ENCODE measurements at places on chromosomes 6 and 20.

DNA sequence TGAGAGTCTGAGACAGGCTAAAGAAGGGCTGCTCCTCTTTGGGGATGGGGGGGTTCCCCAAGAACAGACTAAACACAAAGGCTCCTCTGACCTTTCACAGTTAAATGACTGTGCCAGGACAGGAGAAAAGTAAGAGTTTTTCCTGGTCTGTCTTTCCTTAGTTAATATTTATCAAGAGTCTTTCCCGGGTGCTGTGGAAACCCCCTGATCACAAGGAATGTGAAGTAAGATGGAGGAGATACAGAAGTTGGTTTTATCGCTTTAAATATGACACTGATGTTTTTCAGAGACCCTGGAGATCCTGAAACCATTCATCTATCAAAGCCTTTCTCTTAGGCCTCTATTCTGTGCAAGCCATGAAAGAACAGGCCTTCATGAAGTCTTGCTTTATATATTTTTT, 105.8 kb downstream of the RNF144B start:
- no peaks in the 10 kb centered on the region for H3K4me1 ChIP-seq
- no peak overlapping the region for H3K4me3 ChIP-seq
- no peaks in the 10 kb centered on the region for H3K27me3 ChIP-seq
- DNase-seq = no peak

GRCh38 chr6:88611721-88612120, 351.7 kb downstream of the RNGTT start:
- peak; percentile 2 for DNase-seq
- no peaks in the 10 kb centered on the region for H3K27me3 ChIP-seq
- H3K4me3 ChIP-seq = no peak overlapping the region
- H3K4me1 ChIP-seq = no peaks in the 10 kb centered on the region

GRCh38 chr6:167697316-167697715, 129.4 kb upstream of the AFDN start:
- H3K4me3 ChIP-seq = no peak overlapping the region
- no peaks in the 10 kb centered on the region for H3K27me3 ChIP-seq
- H3K36me3 ChIP-seq = no peaks in the 10 kb centered on the region
- DNase-seq = peak; percentile 56
- no peak overlapping the region for H3K27ac ChIP-seq
- H3K4me1 ChIP-seq = peaks cover 7% of the 10 kb centered on the region

DNA sequence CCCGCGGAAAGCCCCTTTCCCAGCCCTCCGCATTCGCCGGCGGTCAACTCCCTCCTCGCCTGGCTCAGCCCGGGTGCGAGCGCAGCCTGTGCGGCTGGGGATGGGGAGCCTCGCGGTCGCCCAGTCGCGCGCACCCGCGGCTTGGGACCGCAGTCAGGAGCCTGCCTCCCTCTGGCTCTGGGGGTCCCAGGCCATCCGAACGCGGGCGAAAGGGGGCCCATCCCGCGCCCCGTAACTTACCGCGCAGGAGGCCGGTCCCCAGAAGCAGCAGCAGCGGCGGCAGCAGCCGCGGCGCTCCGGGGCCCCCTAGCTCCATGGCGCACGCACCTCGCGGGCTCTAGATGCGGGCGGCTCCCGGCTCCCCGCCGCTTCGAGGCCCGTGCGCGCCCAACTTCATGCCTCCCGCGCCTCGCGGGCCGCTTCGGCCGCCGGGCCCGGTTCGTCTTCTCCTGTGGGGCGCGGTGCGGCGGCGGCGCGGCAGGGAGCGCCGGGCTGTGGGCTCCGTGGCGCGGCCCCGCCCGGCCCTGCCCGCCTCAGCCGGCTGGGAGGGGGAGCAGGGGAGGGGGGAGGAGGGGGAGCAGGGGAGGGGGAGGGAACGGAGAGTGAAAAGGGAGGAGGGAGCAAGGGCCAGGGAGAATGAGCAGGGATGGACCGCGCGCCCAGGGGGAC, at the start of gene CHRNA4:
Gene CHRNA4, minus strand, starts transcription at position 500 of the 669 bp plus-strand sequence. Its CDS starts 184 bp downstream, at position 316.
- H3K36me3 ChIP-seq = no peaks in the 10 kb centered on the region
- peaks cover 2% of the 10 kb centered on the region for H3K4me1 ChIP-seq
- DNase-seq = no peak
- H3K4me3 ChIP-seq = peak within 1 kb of the TSS; percentile 9

GRCh38 chr20:35279040-35279439, 1.1 kb upstream of the MMP24OS start:
- peaks cover 12% of the 10 kb centered on the region for H3K4me1 ChIP-seq
- no peaks in the 10 kb centered on the region for H3K27me3 ChIP-seq
- DNase-seq = no peak
- peak overlapping the region; percentile 91 for H3K27ac ChIP-seq

- no peaks in the 10 kb centered on the region for H3K36me3 ChIP-seq
- DNase-seq = no peak
- no peaks in the 10 kb centered on the region for H3K27me3 ChIP-seq
These were observed 168.0 kb upstream of the RNF24 start for GRCh38 chr20:4183361-4183760.

GRCh38 chr20:47789764-47790579, 4.7 kb upstream of the SULF2 start:
- H3K4me1 ChIP-seq = no peaks in the 10 kb centered on the region
- H3K27me3 ChIP-seq = no peaks in the 10 kb centered on the region
- no peak overlapping the region for H3K27ac ChIP-seq
- no peak for DNase-seq
- H3K36me3 ChIP-seq = no peaks in the 10 kb centered on the region

DNA sequence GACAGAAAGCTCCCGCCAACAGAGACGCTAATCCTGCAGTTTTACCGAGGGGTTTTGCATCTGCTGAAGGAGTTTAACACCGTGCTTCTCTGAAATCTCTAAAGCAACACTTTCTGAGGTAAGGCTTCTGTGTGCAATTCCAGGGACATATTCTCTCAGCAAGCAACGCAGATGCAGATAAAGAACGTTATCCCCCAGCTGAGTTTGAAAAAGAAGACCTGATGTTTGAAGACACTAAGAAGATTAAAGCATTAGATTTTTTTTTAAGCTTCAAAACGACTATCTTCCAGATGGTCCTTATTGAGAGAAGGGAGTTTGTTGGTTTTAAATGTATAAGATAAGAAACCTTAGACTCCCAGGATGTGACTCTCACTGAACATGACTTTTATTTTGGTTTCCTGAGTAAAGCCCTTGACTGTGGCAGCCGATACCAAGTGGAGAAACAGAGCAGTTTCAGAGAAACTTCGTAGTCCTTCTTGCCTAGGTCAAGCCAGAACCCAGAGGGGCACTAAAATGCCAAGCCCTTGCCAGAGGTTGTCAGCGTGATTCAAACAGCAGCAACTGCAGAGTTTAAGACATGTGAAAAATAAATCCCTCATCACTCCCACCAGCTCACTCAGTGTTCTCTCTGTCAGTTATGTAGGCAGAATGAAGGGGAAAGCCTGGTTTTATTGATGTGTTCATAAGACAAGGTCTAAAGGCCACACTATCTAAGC, 353.3 kb upstream of the CNR1 start:
- no peak overlapping the region for H3K27ac ChIP-seq
- no peaks in the 10 kb centered on the region for H3K36me3 ChIP-seq
- H3K4me1 ChIP-seq = peaks cover 6% of the 10 kb centered on the region
- peak; percentile 7 for DNase-seq
- H3K4me3 ChIP-seq = no peak overlapping the region

DNA sequence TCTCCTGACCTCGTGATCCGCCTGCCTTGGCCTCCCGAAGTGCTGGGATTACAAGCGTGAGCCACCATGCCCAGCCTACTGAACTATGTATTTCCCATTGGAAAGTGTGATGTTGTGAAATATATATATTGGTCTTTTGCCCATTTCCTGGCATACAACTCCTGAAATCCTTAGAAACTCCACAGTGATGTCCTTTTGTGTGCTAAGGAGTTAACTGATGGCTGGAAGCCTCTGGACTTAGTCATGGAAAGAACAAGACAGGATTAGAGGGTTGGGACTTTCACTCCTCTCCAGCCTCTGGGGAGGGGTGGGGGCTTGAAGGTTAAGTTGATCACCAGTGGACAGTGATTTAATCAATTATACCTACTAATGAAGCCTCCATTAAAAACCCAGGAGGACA, 7.1 kb downstream of the PANK2 start:
- peaks cover 7% of the 10 kb centered on the region for H3K4me1 ChIP-seq
- H3K36me3 ChIP-seq = no peaks in the 10 kb centered on the region
- peak overlapping the region; percentile 30 for H3K27ac ChIP-seq
- no peak overlapping the region for H3K4me3 ChIP-seq
- H3K27me3 ChIP-seq = no peaks in the 10 kb centered on the region
- DNase-seq = peak; percentile 78
